ENCODE measurements at places on chromosomes 3 and 15.

DNA sequence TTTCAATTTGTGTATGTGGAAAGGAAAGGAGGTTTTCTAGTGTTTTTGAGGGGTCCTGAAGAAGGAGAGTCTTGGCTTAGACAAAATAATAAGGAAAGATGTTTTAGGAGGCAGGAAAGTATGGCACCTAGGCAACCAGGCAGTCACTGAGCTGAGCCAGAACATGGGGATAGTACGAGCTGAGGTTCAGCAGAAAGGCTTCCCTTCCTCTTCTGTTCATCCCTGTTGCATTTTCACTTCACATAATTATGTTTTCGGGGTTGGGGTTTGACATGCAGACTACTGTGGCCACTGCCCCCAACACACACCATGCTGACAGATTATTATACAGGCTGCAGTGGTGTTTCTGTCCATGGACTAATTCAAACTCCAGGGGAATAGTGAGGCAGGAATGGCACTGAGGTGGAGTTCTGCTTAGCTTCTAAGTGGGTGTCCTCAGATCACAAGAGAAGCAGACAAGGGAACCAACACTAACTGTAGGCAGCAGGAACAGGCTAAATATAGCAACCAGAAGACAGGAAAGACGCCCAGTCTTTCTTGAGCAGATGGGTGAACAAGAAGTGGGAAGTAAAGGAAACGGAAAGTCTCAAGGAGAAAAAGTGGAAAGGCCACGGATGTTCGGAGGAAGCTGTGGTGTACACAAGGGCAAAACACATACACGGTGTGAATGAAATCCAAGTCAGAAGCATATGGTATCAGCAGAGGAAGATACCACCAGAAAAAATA, 305.8 kb downstream of the PLCL2 start:
- DNase-seq = no peak

GRCh38 chr3:14874784-14875183, 56.0 kb downstream of the FGD5 start:
- no peak for DNase-seq

DNA sequence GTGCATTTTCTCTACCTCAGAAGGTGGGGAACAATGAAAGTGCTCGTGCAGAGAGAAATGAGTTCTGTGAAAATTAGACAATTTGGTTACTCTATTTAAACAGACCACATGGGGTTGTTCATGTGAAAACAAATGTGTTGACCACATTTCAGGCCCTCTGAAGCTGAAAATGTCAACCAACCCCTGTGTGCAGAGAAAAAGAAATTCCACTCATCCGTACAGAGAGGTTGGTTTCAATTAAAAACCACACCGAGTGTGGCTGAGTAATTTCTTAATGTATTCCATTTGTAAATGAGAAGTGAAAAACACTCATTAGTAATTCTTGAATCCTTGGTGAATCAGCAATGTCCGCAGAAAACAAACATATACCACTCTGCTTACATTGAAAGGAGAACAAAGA, 46.9 kb upstream of the SLC7A14 start:
- no peak for DNase-seq

GRCh38 chr3:8767667-8768363, 1.6 kb downstream of the OXTR start:
- DNase-seq = no peak

- DNase-seq = no peak
Measured at GRCh38 chr3:60613769-60614303, 637.4 kb downstream of the FHIT start.

GRCh38 chr3:170753421-170754310, 116.3 kb downstream of the RPL22L1 start:
- no peak for DNase-seq

DNA sequence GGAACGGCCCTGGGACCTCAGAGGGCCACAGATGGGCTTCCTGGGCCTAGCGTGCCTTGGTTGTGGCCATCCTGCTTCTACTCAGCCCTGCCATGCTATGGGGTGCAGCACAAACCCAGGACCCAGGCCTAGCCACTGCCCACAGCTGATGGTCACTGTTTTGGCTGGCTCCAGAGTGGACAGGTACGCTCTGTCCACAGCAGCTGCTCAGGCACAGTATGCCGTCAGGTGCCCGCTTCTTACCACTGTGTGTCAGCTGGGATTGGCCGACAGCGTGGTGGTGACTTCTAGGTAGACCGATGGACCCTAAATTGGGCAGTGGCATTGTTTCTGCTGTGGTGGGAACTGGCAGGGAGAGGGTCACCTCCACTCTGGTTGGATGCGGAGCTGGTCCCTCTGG, 47.3 kb downstream of the KLF13 start:
- DNase-seq = no peak
